ENCODE measurements at places on chromosomes 2 and 18.

DNA sequence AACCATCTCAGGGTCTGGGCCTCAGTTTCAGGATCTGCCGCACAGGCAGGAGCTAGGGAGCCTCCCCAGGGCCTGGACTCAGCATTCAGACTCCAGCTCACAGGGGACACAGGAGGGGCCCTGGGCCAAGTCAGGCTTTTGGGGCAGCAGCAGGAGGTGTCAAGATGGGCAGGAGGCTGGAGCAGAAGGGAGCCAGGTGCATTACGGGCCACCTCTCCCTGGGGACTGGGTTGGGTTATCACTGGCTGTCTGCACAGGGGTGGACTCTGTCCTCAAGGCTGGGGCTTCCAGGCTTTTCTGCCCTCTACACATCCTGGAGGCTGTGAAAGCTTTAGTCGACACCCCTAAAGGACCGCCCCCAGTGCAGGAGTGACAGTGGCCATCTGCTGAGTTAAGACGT lies 20.0 kb downstream of the AQP12A start:
- no peak for DNase-seq

DNA sequence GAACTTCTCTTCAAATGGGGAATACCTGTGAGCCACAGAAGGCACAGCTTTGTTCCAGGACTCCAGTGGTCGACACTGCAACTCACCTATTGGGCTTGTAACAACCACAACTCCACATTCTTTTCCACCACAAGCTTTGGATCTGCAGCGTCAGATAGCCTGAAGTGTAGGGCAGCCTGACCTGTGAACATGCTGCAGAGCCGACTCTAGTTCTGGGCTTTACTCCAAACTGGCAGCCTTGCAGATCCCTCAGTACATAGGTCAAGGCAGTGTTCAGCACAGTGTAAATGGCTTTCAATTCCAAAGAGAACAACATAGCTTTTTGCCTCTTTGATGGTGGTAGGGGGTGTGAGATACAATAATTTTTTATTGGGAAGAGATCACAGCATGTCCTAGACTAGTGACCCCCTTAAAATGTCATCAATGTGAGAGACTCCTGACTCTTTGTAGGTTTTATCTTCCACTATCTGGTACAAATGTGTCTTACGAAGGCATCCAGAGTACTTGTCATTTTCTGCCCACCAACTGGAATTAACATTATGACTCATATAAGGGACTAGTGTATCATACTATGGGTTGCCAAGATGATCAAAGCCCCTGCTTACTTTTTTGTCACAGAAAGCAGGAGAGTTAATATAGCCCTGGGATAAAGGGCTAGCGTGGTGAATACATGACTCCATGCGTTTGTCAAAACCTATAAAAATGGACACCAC lies 149.8 kb downstream of the COPS8 start:
- DNase-seq: peak; percentile 89

GRCh38 chr18:6013171-6013810 lies 118.0 kb upstream of the TMEM200C start:
- no peak for DNase-seq

- DNase-seq: no peak
Observed at GRCh38 chr2:201267278-201268030, 7.1 kb downstream of the CASP8 start.

All from fibroblast of the conjunctiva (primary cell).